ENCODE measurements at places on chromosomes 16 and 17.

- ATAC-seq, result no peak
These were observed 87.8 kb downstream of the CYB561 start for GRCh38 chr17:63358111-63358839.

GRCh38 chr17:76014925-76015261 is 12.2 kb downstream of the EVPL start:
- no peak for ATAC-seq

DNA sequence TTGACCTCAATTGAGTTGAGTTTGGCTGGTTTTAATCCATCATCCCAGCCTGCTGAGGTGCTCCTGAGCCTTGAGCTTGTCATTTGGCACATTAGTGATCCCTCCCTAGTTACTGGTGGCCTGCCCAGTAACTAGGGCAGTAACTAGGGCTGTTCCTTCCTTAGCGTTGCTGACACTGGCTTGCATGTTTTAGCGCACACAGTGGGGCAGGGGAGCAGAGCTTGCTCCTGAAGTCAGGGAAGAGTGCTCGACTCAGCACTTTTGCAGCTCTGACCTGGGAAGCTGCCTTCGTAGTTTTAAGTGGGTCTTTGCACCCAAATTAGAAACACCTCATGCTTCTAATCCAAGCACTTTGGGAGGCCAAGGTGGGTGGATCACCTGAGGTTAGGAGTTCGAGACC is 15.7 kb downstream of the CCDC42 start:
- no peak for ATAC-seq

DNA sequence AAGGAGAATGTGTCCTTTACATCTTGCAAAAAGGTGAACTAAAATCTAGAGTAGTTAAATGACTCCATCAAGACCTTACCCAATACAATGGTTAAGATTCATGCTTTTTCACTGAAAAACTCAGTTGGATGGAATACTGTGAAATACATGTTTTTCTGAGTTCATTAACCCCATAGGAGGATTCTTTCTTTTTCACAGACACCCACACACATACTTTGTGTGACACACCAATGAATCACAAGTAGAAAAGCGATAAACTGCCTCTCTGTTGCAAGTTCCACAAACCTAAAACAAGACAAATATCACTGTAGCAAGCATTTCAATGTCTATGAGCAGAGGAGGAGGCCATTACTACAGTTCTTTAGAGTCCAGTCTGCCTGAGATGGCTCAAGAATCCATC is 258.8 kb upstream of the CDH5 start:
- ATAC-seq, result no peak

DNA sequence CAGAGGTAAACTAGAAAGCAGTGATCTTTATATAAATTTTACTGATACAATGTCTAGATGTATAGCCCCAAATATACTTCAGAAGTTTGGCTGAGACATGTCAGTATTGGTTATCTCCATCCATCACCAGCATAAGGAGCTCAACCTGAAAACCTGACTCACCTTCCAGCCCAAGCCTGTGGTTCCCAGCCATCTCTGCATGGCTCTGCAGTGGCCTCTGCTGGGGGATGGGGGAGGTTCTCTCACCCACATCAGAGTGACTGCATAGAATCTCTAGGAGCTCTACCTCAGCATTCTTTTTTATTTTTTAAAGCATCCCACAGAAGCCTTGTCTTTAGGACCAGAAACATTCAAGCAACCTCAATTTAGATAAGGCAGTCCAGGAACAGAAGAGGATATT is 27.3 kb downstream of the USP7 start:
- ATAC-seq, result peak; percentile 100

DNA sequence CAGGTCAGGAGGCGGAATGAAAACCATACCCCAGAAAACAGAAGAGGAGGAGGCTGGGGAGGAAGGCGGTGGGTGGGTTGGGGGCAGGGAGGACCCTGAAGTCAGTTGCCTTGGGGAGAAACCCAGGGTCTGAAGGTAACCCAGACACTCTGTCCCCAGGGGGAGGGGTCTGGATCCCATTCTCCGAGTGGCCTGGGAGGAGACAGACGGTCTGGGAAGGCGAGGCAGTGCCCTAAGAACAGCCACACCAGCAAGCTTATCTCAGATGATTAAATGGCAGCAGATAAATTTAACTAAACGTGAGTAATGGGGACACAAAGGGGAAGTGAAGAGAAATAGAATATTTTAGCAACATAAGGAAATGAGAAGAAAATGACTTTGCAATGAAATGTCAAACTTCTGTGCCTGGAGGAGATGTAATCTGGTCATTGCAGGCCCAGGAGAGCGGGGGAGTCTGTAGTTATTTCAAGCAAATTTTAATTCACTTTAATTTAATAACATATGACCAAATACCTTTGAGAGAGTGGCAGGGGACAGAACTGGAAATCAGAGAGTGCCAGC is 21.4 kb upstream of the ZFP90 start:
- ATAC-seq, result no peak

- ATAC-seq, result peak; percentile 46
These were observed 7.9 kb upstream of the MFSD6L start for GRCh38 chr17:8806926-8807550.

- no peak for ATAC-seq
These were observed 240.1 kb downstream of the FTO start for GRCh38 chr16:53944025-53944424.
